Posterior cingulate gyrus (tissue), 11 donors: ENCODE measurements at places on chromosomes 2 and 18.

GRCh38 chr2:39657287-39657937 lies 8.3 kb upstream of the TMEM178A start:
- no peak for DNase-seq

GRCh38 chr2:26164231-26164630 lies 8.7 kb upstream of the GAREM2 start:
- DNase-seq: no peak

- DNase-seq: no peak
These were observed 66.6 kb upstream of the PELI1 start for GRCh38 chr2:64210816-64211215.

GRCh38 chr2:86570059-86570458 lies 6.8 kb upstream of the CHMP3 start:
- DNase-seq: no peak

DNA sequence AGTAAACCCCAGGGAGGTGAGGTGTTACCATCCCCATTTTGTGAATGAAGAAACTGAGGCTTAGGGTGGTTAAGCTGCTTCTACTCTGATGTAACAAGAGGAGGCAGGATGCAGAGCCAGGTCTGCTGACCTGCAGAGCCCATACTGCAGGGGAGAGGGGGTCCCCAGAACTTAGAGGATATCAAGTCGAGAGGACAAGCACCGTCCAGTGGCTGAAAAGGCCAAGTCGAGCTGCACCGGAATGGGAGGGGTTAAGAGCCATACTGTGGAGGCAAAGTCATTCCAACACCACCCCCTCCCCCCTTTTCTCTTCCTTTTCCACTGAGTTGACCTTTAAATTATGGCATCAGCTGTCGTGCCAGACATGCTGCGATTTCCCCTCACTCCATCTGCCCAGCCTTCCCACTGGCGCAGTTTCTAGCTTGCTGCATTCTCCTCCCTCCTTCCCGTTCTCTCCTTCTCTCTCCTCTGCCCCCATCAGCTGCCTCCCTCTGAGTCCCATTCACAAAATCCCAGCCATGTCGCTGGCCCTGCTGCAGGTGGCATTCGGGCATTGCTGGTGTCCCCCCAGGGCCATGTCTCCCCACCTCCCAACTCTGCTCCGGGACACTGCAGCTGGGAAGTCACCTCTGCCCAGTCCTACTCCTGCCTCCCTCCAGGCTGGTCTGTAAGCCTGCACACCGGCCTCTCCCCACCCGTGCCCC lies 346.9 kb downstream of the DYSF start:
- peak; percentile 59 for DNase-seq

GRCh38 chr2:197600306-197600705 lies 75.1 kb downstream of the RFTN2 start:
- no peak for DNase-seq

DNA sequence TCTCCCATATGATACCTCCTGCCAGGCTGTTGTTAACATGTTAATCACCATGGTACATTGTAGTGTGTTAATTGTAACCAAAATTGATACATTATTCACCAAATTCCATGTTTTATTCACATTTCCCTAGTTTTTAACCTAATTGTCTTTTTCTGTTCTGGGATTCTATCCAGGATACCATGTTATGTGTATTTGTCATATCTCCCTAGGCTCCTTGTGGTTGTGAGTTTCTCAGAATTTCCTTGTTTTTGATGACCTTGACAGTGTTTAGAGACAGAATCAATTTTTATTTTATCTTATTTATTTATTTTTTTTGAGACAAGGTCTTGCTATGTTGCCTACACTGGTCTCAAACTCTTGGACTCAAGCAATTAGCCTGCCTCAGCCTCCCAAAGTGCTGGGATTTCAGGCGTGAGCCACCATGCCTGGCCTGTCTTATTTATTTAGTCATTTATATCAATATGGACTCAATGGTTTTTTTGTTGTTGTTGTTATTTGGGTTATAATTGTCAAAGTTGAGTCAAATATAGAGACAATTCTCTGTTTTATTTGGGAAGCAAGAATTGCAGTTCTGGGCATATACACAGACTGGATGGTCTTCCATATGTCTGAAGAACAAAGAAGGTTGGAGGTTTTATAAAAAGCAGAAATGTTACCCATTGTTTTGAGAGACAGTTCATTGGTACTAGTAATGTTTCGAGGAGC lies 42.6 kb downstream of the INPP4A start:
- no peak for DNase-seq

DNA sequence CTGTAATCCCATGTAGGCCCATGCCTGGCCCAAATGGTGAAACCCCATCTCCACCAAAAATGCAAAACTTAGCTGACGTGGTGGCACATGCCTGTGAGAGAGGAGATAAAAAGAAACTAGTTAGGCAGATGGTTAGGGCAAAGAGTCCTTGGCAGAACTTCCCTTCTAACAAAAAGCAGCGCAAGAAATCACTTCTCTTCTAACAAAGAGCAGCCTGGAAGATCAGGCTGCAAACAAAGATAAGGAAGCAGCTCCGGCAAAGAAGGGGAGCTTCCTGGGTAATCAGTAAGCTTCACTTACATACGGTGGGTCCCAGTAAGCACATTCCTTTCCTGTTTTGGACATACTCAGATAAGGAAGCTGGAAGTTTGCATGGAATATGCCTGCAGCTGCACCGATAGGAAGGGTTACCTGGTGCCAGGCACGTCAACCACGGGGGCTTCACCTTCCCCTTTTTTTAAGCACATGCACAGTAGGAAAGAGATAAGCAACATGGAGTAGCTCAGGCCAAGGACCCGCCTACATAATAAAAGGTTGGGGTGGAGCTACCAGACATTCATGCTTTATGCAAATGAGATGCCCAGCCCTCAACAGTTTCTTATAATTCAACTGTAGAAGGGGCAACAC lies 61.0 kb upstream of the SLC25A52 start:
- DNase-seq: no peak

DNA sequence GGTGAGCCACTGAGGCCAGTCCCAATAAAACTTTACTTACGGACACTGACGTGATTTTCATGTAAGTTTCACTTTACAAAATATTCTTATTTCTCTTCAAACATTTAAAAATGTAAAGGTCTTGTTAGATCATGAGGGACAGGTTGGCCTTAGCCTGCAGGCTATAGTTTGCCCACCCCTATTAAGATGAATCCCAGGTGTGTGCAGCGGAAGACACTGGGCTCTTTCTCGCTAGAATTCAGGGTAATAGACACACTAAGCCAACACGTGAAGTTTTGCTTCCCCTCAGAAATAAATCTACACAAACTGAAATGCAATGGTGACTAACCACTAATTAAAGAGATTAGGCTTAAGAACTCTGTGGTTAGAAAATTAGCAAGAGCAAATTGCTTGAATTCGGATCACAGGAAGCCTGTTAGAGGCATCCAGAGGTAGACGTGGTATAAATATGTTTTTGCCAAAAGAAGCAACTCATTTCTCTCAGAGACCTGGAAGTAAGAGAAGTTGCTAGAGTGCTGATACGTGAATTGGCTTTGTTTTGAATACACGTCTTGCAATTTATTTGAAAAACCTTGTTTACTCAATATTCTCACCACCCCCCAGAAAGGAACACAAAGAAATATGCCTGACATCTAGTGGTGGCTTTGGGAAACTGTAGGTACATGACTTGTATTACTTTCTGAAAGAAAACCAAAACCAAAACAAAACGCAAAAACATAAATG lies 151.6 kb downstream of the DTNB start:
- DNase-seq: no peak

DNA sequence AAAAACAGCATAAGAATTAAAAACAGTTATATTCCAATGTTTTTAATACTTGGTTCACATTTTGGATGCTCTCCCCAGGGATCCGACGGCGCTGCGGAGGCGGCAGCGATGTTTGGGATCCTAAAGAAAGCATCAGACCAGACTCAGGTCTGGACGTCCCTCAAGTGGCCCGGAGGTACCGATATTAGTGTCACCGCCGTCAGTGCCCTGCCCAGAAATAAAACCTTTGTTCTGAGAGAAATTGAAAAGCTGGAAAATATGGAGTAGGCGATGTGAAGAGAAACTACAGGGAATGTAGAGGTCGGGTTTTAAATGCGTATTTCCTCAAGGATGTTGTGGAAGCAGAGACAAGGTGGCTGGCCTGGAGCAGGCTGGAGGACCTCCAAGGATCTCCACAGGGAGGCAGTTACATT lies 683 bp upstream of the TBC1D8 start:
- DNase-seq: no peak

GRCh38 chr18:58947136-58947732 lies 82.6 kb downstream of the ZNF532 start:
- no peak for DNase-seq

DNA sequence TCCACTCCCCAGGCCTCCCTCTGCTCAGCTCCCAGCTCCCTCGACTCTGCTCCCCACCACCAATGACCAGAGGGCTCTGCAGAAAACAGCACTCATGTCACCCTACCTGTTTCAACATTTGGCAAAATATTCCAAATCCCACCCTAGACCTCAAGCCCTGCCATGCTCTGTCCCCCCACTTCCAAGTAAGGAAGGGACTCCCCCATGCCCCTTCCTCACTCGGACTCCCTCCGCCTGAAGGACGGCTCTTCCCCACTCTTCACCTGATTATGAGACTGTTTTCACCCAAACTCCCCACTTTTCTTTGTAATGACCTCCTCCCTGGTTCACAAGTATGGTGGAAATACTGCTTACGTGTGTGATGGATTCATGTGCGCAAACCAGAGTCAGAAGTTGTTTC lies 208.4 kb downstream of the MGAT5 start:
- DNase-seq: no peak

GRCh38 chr2:98441706-98442450 lies 2.8 kb upstream of the INPP4A start:
- DNase-seq: no peak

DNA sequence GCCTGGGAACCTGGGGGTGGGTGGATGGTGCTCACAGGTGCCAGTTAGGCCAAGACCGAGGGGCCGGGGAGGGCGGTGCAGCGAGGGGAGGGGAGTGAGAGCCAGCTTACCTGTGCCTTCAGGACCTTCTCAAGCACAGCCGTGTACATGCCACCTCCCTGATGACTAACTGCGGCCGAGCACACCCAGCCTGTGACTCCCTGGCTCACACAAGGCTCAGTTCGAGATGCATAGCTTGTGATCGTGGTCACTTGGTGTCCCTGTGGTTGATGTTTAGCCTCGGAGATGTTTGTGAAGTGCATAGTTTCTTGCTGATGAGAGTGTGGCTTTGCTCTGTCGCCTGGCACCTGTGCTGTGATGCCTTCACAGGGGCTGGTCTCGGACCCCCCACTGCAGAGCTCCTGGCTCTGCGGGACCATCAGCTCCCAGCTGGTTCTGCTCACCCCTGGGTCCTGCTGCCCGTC lies 84.5 kb upstream of the ODC1 start:
- DNase-seq: no peak

DNA sequence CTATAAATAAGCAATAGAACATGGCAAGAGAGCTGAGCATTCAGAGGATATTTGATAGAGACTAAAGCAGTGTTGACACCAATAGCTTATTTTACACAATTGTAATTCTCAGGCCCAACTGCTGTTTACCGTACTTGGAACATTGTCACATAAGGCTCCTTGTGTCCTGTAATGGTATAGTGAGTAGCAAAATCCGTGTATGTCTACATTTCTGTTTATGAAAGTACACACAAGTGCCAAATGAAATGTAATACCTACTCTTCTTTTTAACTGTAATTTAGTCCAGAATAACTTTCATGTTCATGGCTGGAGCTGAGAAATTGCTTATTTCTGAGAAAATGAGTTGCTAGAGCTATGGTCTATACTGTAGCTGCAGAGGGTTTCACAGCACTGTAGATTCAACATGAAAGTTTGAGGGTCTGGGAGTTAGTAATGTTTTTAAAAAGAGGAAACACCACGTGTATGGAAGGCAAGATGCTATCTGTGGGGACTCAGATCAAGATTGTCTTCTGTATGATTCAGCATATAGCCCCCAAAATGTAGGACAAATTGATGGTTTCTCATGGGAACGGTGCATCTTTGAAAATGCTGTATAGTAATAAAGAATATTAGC lies 110.2 kb upstream of the NOSTRIN start:
- no peak for DNase-seq

DNA sequence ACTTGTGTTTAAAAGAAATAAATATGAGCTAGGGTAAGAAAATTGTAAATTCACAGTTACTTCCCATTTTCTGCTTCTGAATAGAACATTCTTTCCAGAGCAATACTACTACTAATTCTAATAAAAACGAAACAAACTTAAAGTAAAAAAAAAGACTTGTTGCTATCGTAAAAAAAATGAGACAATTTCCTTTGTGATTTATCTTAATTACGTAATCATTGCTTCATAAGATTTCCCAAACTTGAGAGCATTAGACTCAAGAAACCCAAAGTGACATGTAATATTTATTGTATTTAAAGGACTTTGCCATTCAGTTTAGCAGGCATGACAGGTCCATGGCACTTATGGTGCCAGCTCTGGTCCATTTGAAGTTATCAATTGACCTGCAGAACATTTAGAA lies 153.8 kb downstream of the AQP4 start:
- DNase-seq: no peak

GRCh38 chr2:58052978-58053377 lies 6.4 kb downstream of the VRK2 start:
- no peak for DNase-seq

DNA sequence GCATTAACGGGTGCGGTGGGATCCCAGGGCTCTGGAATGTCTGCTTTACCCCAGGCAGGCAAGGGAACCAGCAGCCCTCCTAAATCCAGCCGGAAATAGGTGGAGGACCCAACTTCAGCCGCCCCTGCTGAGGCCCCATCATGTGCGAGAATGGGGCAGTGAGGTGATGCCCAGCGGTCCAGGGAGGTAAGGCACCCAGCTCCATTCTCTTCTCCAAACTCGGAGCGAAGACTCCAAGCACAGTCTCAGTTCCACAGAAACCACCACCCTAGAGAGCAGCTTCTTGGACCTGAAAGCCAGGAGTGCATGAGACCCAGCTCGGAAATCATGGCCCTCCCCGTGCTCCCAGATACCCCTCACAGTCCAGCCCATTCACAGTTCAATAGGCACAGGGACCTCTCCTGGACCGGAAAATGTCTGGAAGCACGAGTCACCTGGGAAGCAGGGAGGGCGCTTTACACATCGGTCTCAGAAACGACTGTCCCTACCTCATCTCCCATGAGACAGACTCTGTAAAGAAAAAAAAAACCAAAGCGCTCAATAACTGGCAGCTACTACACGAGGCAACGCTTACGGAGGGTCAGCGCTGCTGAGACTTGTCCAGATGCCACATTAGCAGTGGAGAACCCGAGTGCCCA lies 2.0 kb downstream of the SDC1 start:
- DNase-seq: peak; percentile 48

DNA sequence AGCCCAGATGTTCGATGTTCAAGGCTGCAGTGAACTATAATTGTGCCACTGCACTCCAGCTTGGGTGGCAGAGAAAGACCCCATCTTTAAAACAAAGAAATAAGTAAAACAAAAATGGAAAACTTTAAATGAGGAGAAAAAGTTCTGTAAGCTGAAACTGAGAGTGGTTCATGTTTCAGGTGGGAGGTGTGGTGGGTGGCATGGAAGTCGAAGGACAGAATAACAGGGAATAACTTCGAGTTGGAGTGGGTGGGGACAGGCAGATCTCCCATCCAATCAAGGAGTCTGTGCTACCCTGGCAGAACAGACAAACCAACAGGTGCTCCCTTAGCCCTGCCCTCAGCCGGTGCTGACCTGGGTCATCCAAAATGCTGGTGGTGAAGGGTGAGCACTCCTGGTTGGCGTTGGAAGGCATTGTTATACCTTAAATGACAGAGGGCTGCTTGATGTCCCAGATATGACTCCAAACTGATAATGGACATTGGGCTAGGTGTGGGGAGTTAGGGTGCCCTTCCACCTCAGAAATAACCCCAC lies 328.4 kb downstream of the DYSF start:
- no peak for DNase-seq
